ENCODE measurements at places on chromosomes 7 and 10. TPM values are rescaled to one million over a fixed set of nuclear protein-coding genes. Genes with fewer than 3 reads are reported as not detected.

DNA sequence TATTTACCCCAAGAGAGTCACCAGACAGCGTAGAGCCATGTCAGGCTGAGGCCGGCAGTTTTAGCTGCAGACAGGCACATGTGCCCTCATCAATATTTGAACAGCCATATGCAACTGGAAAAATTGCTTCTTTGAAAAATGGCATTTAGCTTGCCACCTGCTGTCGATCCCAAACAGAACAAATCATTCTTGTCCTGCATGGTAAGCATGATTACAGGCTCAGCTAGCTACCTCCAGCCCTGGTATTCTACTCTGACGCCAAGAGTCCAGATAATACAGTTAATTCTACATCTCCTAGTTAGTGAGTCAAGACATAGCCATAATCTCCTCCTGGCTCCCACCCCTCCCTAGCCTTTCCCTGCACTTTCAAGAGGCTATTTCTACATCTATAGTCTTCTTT, 7.7 kb downstream of the CREB3L2 start:
- no peak for DNase-seq

DNA sequence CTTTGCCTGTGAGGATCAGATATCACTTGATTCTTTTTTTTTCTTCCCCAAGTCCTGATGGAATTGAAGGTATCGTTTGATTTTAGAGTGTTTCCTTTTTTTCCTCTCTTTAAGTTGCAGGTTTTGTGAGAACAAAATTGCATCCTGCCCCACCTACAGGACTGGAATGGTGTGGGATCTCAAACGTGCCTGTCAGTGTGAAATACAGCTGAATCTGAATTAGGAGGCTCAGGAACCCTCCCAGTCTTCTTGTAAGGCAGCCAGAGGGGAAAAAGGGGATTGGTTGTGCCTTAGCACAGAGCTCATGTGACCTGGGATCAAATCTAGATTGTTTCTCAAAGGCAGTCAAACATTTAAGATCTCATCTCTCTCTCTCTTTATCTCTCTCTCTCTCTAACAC, 32.7 kb upstream of the KLHL7 start:
- no peak for DNase-seq

- DNase-seq, result no peak
Observed at GRCh38 chr7:140456551-140457051, 22.7 kb downstream of the MKRN1 start.

GRCh38 chr7:22664988-22665798, 61.8 kb upstream of the IL6 start:
- DNase-seq, result no peak

DNA sequence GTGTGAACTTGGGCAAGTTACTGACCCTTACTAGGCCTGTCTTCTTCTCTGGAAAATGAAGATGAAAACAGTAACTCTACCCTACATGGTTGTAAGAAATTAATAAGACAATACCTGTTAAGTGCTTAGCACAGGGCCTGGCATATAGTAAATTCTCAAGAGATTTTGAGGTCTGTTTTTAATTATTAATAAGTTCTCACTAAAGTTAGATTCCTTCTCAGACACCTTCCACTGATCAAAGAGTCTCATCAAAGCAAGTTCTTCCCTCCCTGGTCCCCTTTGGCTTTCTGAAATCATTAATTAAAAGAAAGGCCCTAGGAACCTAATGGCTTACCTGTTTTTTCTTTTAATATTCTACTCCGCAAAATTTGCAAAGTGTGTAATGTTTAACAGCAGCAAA, 4.6 kb downstream of the TMEM140 start:
- DNase-seq, result no peak

OPN1SW gene
- not detected for total RNA-seq

- no peak for DNase-seq
Observed at GRCh38 chr10:96967847-96968246, 135.7 kb downstream of the LCOR start.

GPR85 gene
- total RNA-seq, result not detected

DNA sequence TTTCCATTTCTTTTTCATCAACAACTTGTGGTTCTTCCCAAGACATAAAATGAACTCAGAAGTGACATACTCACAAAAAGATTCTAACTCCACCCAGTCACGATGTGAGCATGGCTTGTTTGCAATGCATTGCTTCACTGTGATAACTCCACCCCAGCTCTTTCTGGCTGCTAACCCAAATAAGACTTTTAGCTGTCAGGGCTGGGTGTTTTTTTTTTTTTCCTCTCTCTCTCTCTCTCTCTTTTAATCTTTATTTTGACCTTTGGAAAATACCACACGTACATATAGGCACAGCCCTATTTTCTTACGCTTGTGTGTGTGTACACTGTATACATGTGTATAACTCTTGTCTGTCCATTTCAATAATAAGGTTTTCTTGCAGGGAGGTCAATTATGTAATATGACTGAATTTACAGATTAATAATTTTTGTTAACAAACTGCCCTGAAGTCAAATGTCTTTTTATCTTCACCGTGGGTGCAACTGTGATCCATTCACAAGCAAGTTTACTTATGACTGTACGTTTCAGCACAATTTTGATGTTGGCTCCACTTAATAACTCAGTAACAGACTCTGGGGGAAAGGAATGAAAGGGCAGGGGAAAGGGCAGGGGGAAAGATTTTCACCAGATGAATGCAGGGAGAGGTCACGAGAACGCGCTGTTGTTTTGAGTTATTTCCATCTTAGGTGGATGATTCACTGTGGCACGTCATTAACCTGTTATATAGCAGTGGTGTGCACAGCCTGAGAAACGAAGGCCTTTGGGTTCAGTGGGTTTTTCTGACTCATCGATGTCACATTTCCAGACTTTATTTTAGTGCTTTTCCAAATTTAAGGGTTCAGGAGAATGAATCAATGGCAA, 49.1 kb downstream of the APBB1IP start:
- peak; percentile 90 for DNase-seq

DNA sequence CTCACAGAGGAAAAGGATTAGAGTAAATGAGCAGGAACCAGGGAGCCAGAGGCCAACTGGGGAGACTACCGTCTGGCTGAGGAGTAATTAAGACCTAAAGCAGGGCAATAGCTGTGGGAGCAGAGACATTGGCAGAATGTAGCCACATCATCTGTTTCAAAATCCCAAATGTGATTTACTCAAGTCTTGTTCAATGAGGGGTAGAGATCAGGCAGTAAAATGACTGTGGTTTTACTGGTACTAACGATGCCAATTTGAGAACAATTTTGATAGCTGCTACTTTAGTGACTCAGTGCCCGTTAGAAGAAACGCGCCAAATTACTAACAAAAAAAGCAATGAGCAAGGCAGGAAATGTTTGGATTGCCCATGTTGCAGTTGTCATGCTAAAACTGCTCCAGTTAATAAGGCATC, 12.7 kb upstream of the MIOS start:
- DNase-seq, result no peak

SAP25 gene
- 12.8 TPM for total RNA-seq

DNA sequence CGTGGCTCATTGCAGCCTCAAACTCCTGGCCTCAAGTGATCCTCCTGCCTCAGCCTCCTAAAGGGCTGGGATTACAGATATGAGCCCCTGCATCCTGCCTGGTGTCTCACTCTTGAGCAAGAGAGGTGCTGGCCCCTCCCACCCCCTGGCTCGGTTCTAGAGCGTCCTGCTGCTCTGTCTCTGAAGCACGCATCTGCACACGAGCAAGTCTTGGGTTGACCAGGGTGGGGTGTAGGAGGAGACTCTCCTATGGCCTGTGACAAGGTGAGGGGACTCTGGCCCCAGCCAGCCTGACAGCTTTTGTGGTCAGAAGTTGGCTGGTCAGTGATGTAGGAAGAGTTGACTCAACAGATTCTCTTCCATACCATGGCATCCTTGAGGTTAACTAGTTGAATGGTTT, 110.7 kb upstream of the CARD11 start:
- peak; percentile 16 for DNase-seq

GRCh38 chr7:128104108-128104742, 73.0 kb upstream of the LRRC4 start:
- peak; percentile 37 for DNase-seq

GRCh38 chr7:122887198-122887597, 938 bp upstream of the CADPS2 start:
- DNase-seq, result peak; percentile 5

DNA sequence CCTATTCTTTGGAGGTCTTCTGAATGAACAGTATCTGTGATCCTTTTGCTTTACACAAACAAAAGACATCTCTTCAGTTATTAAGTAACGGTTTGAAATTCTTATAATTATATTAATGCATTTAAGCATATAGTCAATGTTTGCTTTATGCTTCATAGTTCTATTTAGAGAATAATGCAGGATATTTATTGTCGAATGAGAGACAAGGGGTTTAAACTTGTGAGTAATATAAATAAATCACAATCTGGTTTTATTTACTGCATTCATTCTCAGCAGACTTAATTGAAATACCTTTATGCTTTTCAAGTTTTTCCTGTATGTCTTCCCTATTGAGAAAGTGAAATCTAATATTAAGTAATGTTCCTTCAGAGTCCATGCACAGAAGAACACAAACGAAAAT, 149.5 kb upstream of the LRRN3 start:
- no peak for DNase-seq

DNA sequence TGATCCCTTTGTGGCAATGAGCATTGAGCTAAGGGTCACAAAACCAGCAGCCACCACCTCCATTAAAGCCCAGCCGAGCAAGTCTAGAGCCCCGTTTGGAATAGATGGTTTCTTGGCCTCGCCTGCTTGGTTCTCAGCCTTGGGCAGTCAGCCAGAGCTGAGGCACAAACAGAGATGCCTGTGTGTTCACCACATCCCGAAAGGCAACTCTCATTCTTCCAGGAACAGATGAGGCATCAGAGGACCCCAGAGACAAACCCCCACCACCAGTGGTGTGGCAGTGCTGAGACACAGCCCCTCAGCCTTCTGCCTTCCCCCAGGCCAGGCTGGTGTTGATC, 203.3 kb upstream of the ZMIZ1 start:
- DNase-seq, result no peak

DNA sequence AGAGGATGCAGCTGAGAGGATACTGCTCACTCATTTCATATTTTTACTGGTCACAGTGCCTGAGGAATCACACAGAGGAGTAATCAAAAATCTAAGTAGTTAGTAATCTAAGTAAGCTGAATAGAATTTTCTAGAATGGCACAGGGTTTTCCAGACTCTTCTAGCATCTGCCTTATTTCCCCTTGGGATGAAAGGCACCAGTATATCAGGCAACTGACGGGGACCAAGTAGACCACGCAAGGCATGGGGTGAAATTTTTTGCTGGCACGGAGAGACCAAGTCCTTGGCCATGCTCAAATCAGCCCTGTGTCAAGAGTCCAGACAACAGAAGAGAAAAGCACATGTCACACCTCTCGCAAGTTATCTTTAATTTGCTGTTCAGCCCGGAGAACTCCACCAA, 14.2 kb downstream of the NCOA4 start:
- DNase-seq, result no peak

DNA sequence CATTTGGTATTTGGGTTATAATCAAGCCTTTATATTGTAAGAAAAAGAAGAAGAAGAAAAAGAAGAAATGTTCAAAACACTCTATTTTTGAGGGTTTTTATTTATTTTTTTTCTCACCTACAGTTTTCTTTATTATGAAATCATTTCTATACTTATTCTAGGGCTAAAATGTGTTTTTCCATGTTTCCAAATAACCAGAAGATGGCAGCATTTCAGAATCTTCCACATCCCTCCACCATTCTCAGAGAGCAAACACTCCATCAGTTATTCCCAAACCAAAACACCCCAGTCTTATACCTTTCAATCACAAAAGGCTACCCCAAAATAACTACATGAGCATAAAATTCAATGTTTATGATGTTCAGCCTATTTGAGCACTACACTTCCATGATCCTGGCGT, 38.7 kb upstream of the PPP1R17 start:
- no peak for DNase-seq

GRCh38 chr10:1403508-1404322, 333.6 kb downstream of the ADARB2 start:
- no peak for DNase-seq

- peak; percentile 50 for DNase-seq
Observed at GRCh38 chr10:8049045-8049864, 5.2 kb upstream of the GATA3 start.

- DNase-seq, result no peak
Observed at GRCh38 chr10:132027423-132027983, 38.2 kb upstream of the JAKMIP3 start.

DNA sequence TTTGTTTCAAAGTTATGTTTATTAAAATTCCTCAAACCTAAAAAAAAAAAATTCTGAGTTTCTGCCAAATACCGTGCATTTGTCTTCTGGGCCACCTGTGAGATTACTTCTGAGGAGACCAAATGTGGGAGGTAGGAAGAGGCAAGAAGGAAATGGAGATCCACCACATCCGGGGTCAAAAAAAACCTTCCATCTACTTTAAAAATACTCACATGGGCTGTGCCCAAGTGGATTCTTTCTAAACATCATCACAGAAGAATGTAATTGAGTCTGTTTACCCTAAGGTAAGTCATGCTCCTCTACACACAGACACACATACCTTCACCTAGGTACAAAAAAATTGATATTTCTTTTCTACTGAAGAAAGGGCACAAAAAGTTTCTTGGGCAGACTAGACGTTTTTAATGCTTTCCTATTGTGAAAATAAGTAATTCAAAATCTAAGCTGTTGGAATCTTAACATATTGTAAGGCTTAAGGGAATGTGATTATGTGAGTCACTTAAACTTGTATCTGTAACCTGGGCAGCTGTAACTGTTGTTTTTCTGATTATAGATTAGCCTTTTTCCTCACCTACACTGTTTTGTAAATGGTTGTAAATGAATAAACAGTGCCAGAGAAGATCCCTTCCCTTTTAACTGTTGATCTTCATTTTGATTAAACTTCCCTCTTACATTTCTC, 19.1 kb upstream of the SPOCK2 start:
- peak; percentile 56 for DNase-seq

GRCh38 chr10:3272300-3272699, 99.7 kb upstream of the PITRM1 start:
- DNase-seq, result no peak

GIMAP6 gene
- total RNA-seq, result 21.5 TPM

PRPS1L1 gene
- total RNA-seq, result not detected

DNA sequence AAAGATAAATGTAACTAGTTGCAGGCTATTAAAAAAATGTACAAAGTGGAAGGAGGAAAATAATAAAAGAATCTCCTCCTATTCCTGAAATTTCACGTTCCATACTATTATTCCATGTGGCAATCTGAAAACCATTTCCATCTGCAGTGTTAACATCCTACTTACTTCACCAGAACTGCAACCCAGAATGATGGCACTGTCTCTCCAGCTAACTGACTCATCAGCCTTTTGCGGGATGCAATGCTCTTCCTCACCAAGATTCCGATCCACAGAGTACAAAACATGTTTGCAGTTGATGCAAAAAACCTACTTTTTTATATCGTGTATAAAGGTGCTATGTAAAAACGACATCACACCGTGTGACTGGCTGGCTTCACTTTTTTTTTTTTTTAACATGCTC, 50.8 kb downstream of the ESYT2 start:
- DNase-seq, result no peak

GRCh38 chr10:103839519-103839871, 15.9 kb downstream of the SH3PXD2A start:
- no peak for DNase-seq

HOGA1 gene
- total RNA-seq, result not detected

All from activated CD8-positive, alpha-beta T cell treated with anti-CD3 and anti-CD28 coated beads for 36 hours (primary cell).